DND-41 (cell line): ENCODE measurements at places on chromosomes 13 and 19.

DNA sequence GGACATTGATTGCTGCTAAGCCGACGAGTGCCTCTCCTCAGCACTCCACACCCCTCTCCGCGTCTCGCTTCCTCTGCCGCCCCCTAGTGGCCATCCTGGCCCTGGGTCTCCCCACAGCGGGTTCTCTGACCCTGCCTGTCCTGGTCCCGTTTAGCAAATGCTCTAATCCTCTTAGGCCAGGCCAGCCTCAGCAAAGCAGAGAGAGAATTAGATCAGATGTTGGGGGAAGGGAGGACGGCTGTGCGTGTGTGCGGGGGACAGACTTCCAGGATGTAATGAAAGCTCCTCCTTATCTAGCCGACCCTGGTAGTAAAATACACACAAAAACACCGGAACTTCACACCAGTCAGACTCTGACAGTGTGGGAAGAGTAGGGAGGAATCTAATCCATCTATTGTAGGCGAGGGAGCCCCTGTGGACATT, 4.5 kb downstream of the TPRX2 start:
- DNase-seq = peak; percentile 78

GRCh38 chr13:93502987-93503615, 276.5 kb downstream of the GPC6 start:
- DNase-seq = no peak

DNA sequence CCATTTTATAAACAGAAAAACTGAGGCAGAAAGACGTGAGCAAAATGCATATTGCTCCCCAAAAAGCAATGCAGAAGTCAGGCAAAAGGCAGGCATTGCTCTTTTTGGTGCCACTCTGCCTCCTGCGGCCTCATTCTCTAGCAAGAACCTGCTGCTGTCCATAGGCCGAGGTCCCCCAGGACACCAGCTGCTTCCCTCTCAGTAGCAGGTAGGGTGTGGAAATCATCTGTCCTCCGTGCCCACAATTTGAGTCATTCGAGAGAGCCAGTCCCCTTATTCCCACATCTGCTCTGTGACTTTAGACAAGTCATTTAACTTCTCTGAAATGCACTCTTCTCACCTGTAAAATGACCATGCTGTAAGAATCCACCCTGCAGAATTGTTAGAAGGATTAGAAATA, 50.0 kb downstream of the TNFRSF19 start:
- DNase-seq = no peak

- DNase-seq = no peak
Measured at GRCh38 chr19:13098277-13099072, 4.2 kb downstream of the LYL1 start.

DNA sequence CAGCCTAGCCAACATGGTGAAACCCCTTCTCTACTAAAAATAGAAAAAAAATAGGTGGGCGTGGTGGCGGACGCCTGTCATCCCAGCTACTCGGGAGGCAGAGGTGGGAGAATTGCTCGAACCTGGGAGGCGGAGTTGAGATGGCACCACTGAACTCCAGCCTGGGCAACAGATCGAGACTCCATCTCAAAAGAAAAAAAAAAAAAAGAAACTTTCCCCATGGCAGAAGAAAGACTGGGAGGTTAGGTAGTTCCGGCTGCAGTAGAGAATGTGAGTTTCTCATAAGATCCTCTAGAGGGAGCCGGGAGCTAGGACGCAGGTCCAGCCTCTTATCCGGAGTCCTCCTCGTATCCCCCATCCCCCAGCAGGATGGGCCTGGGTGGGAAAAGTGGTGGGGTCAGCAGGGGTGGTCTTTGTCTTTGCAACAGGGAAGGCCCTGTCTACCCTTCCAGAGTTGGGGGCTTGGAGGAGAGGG, 13.2 kb upstream of the CREB3L3 start:
- peak; percentile 36 for DNase-seq

GRCh38 chr13:30734439-30734838, 904 bp upstream of the ALOX5AP start:
- no peak for DNase-seq
